ENCODE measurements at places on chromosomes 3 and 15.

- no peak for DNase-seq
Measured at GRCh38 chr3:101423984-101424888, 88.8 kb downstream of the SENP7 start.

DNA sequence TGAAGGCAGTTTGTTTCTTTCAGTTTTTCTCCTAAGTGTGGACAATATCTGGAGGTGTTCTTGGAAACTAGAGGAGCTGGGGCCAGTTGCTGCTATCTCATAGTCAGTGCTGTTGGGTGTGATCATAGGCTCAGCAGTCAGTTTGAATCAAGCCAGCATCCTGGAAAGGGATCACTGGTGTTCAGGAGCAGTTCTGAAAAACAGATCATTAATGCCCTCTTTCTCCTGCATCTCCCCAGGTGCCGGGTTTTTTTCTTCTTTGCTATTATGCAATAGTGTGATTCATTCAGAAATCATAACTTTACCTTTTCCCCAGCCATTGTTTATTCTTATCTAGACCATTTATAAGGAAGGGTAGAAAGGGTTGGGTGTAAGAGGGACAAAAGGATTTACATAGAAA lies 24.0 kb downstream of the LNP1 start:
- DNase-seq, result no peak

- DNase-seq, result no peak
Measured at GRCh38 chr15:78040653-78041244, 36.8 kb downstream of the TBC1D2B start.

DNA sequence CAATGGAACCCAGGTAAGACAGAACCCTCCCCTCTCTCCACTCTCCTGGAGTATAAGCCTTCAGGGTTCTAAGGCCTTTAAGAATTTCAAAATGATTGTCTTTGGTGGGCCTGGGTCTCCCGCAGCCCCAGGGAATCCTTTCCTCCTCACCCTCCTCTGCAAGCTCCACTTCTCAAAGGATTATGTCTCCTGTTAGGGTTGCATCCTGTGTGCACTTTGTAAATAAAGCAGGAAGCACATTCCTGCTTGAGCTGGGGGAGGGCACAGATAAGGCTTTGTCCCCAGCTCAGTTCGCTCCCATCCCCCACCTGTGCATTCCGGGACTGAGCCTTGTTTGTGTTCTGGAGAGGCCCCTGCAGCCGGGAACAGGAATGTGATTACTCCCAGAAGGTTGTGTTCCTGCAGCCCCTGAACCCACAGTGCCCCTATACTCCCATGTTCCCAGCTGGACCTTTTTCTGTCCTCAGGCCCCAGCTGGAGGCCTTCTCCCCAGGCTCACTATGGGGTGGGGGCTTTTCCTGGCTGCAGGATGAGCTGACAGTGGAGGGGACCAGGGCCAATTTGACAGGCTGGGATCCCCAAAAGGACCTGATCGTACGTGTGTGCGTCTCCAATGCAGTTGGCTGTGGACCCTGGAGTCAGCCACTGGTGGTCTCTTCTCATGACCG lies 9.5 kb downstream of the TYRO3 start:
- DNase-seq, result no peak

GRCh38 chr15:95770196-95770595 lies 560.3 kb upstream of the NR2F2 start:
- DNase-seq, result no peak

- DNase-seq, result no peak
Measured at GRCh38 chr3:81920816-81921215, 159.4 kb upstream of the GBE1 start.

Data from germinal center (tissue), 1 donor.